ENCODE measurements at places on chromosomes 12 and 14.

GRCh38 chr14:61547186-61548069, 147.9 kb upstream of the HIF1A start:
- H3K36me3 ChIP-seq, result no peaks in the 10 kb centered on the region
- H3K27ac ChIP-seq, result no peak overlapping the region
- no peak for DNase-seq

DNA sequence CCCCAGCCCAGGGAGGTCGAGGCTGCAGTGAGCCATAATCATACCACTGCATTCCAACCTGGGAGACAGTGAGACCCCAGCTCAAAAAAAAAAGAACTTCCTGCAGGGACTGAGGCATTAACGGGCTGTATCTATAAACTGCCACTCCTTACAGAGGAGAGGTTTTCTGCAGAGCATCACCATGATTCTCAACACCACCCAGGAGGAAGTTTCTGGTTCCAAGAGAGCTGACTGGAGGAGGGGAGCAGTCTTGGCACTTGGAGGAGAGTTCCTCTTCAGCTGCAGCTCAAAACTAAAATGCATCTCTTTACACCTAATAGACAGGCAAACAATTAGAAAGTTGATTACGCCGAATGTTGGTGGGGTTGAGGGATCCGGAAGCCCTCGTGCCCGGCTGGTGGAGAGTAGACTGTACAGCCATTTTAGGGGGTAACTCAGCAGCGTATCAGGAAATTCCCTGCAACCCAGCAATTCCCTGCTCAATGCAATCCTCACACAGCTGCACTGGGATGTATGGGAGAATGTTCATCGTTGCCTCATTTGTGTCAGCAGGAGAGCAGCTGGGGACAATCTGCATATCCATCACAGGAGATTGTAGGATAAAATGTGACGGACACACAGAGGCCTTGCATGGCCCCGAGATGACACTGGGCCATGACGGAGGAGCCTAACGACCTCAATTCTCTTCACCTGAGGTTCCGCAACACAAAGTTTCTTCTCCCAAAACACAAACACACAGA, 36.6 kb downstream of the ACTN1 start:
- DNase-seq, result no peak
- H3K4me3 ChIP-seq, result no peak overlapping the region
- H3K27ac ChIP-seq, result no peak overlapping the region

- H3K27me3 ChIP-seq, result peaks cover 1% of the 10 kb centered on the region
- no peak overlapping the region for H3K27ac ChIP-seq
- no peaks in the 10 kb centered on the region for H3K36me3 ChIP-seq
- no peak for DNase-seq
- peaks cover 2% of the 10 kb centered on the region for H3K4me1 ChIP-seq
- H3K4me3 ChIP-seq, result no peak overlapping the region
Measured at GRCh38 chr12:112842441-112842840, 50.9 kb downstream of the RPH3A start.

DNA sequence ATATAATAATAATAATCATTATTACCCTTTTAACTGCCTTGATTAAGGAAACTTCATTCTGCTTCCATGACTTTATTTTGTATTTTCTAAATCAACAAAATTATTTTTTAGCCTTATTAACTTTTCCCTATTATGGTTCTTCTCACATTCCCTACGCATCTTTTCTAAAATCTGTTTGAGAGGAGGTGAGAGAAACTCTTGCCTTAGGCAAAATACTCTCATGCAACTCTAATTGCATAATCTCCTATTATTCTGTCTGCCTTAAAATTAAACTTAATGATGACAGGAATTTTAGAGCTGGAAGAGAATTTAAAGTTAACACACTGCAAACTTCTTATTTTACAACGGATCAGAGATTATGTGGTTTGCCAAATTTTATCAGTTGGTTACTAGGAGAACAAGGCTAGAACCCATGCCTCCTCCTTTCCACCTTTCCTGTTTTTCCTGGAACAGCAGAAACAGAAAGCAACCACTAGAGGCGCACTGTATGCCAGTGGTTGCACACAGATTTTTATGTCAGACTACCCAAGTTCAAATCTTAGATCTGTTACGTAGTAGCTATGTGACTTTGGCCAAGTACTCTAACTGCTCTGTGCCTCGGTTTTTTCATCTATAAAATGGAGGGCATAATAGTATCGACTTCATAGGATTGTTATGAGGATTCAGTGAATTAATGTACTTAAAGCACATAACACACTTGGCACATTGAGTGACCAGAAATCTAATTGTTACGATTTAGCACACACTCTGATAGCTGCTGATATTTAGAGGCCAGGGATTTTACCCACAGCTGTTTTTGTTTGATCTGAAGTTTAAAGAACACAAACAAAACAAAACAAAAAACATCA, 4.3 kb upstream of the BRMS1L start:
- H3K27ac ChIP-seq, result no peak overlapping the region
- H3K36me3 ChIP-seq, result no peaks in the 10 kb centered on the region
- no peaks in the 10 kb centered on the region for H3K27me3 ChIP-seq
- H3K4me1 ChIP-seq, result no peaks in the 10 kb centered on the region

- H3K4me1 ChIP-seq, result peaks cover 32% of the 10 kb centered on the region
- no peaks in the 10 kb centered on the region for H3K27me3 ChIP-seq
- DNase-seq, result peak; percentile 95
- no peak overlapping the region for H3K4me3 ChIP-seq
Measured at GRCh38 chr12:6613776-6614512, 6.8 kb upstream of the CHD4 start.

DNA sequence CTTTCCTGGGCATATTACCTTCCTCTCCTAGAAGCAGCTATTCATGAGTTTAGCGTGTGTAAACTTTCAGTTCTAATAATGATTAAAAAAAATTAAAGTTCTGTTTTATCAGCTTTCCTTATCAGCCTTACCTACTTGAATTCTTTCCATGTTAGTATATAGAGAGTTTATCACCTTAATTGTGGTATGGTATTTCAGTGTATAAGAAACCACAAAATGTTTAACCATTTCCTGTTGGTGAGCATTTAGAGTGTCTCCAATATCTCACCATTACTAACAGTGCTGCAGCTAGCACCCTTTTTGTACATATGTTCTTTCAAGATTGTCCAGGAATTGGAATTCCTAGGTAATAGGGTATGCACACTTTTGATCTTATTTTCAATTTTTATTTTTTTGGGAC, 89.5 kb downstream of the FBXO33 start:
- H3K4me3 ChIP-seq, result no peak overlapping the region
- H3K27me3 ChIP-seq, result no peaks in the 10 kb centered on the region
- no peak overlapping the region for H3K27ac ChIP-seq
- H3K36me3 ChIP-seq, result no peaks in the 10 kb centered on the region
- H3K4me1 ChIP-seq, result peaks cover 4% of the 10 kb centered on the region
- DNase-seq, result no peak

DNA sequence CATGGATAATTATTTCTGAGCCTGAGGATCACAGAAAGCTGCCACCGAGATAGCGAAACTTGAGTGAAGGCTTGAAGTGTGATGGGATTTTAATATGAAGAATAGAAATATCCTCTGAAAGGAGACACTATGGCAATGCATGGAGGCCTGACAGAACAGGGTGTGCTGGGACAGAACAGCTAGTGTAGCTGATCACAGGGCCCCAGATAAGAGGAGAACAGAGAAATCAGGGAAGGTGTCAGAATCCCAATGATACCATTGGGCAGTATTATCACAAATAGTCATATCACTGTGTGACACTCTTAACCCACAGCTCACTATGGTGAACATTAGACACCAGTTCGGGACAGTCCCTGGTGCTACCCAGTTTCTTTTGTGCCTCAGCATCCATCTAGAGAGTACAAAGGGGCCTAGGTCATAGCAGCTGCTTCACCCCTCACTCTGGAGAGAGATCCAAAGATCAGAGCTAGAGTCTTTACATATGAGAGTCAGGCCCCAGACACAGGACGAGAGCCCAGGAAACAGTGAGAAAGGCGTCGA, 506 bp upstream of the OR10P1 start:
- H3K4me1 ChIP-seq, result no peaks in the 10 kb centered on the region
- no peak overlapping the region for H3K27ac ChIP-seq
- no peaks in the 10 kb centered on the region for H3K36me3 ChIP-seq
- no peak for DNase-seq
- no peak overlapping the region for H3K4me3 ChIP-seq

DNA sequence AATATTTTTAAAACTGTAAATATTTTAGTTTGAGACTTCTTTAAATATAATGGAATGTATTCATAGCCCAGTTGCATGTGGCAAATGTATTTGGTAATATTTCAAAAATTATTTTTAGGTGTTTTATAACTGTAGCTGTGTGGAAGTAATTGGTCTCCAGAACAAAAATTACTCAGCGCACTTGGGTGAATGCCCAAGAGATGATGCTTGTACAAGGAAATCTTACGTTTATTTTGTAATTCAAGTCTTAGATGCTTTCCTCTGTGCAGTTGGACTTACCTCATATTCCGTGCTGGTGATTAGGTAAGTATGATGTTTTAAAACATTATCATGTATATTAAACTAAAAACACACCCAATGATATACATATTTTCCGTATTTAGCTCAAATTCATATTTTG, 76.7 kb upstream of the SLCO1B1 start:
- DNase-seq, result no peak
- no peaks in the 10 kb centered on the region for H3K27me3 ChIP-seq
- no peak overlapping the region for H3K4me3 ChIP-seq
- H3K36me3 ChIP-seq, result no peaks in the 10 kb centered on the region

GRCh38 chr12:90854136-90854689, 100.8 kb downstream of the CCER1 start:
- no peak overlapping the region for H3K4me3 ChIP-seq
- no peaks in the 10 kb centered on the region for H3K36me3 ChIP-seq
- no peak overlapping the region for H3K27ac ChIP-seq
- DNase-seq, result peak; percentile 23

- H3K27me3 ChIP-seq, result no peaks in the 10 kb centered on the region
- peaks cover 91% of the 10 kb centered on the region for H3K36me3 ChIP-seq
- H3K4me3 ChIP-seq, result no peak overlapping the region
Measured at GRCh38 chr12:122327494-122328385, 61.4 kb upstream of the VPS33A start.

DNA sequence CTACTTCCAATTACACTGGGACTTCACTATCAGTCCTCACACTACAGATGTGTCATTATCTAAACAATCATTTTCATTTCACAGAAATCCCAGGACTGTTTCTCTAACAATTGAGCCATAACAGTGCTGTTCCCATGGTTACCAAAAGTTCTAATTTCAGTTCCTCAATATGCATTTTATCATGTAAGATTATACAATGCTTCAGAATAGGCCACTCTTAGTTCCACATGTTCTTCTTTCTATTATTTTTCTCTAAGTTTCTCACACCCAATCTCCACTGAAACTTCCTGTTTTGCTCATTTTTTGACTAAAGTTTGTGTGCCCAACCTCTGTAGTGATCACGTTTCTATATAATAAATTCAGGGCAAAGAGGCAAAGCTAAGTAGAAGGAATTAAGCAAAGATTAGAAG, 185.8 kb downstream of the DUSP6 start:
- H3K36me3 ChIP-seq, result no peaks in the 10 kb centered on the region
- H3K4me1 ChIP-seq, result peaks cover 8% of the 10 kb centered on the region
- no peak overlapping the region for H3K27ac ChIP-seq
- no peak overlapping the region for H3K4me3 ChIP-seq

DNA sequence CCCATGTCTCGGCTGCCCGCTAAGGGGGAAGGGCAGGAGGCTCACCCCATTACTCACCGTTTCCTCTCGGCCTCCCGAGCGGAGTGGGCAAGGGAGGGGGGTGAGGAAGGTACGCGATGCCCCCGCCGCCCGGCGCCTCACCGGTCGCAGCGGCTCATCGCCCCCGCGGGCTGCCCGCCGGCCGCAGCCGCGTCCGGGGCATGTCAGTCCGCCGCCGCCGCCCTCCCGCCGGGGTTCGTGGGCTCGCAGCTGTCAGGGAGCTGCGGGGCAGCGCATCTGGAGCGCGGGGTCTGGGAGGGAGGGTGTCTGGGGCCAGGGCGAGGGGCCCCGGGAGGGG, 461 bp downstream of the SLC8A3 start:
- peaks cover 33% of the 10 kb centered on the region for H3K27me3 ChIP-seq
- H3K36me3 ChIP-seq, result no peaks in the 10 kb centered on the region
- no peak for DNase-seq
- H3K4me3 ChIP-seq, result peak overlapping the region; percentile 62

DNA sequence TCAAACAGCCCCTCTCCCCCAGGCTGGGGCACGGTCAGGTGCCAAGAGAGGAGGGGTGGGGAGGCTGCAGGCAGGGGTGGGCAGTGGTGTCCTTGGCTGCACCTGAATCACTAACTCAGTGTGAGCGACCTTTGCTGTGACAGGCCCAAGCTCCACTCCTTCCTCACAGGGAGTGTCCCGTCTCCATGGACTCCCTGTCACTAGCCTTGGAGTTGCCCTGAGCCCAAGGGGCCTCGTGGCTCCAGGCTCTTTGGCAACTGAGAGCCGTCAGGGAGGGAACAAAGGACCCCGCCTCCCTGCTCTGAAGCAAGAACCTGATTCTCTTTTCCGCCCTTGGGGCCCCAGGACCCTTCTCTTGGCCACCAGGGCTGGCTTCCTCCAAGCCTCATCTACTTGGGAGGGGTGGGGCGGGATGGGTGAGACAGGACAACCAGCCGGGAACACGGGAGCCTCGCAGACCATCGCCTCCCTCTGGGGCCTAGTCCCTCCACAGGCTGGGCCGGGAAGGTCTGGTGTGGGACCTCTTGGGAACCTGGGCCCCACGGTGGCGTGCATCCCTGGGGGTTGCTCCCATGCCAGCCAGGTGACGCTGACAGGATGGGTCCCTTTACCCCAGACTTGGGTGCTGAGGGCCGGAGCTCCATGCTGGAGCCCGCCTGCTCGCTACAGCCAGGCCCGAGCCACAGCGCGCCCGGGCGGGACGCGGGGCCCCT, 935 bp upstream of the ADSS1 start:
- H3K4me3 ChIP-seq, result peak overlapping the region; percentile 57
- H3K27me3 ChIP-seq, result no peaks in the 10 kb centered on the region
- H3K4me1 ChIP-seq, result peaks cover 17% of the 10 kb centered on the region

- H3K27ac ChIP-seq, result no peak overlapping the region
- H3K4me3 ChIP-seq, result no peak overlapping the region
- no peak for DNase-seq
Measured at GRCh38 chr12:52382854-52383253, 2.6 kb downstream of the KRT84 start.

DNA sequence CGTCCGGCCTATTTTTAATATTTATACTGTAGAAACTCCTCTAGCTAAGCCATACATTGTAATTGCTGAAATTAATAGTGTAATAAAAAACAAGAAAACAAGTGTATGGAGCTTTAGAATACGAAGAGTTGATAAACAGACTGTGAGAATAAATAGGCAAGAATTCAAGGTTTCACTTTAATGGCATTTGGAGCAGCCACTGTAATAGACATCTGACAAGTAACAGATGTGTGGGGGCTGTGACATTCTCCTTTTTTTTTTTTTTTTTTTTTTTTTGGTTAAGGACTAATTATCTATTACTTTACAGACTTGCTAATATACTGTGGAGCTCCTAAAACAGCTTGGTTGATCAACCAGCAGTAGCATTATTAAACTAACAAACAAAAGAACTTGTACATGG, 42.1 kb upstream of the CFAP54 start:
- no peaks in the 10 kb centered on the region for H3K27me3 ChIP-seq
- H3K4me3 ChIP-seq, result no peak overlapping the region
- no peaks in the 10 kb centered on the region for H3K4me1 ChIP-seq
- no peaks in the 10 kb centered on the region for H3K36me3 ChIP-seq
- no peak for DNase-seq

GRCh38 chr14:65720743-65721142, 308.2 kb downstream of the FUT8 start:
- no peaks in the 10 kb centered on the region for H3K4me1 ChIP-seq
- no peak overlapping the region for H3K4me3 ChIP-seq
- peaks cover 2% of the 10 kb centered on the region for H3K36me3 ChIP-seq
- no peak overlapping the region for H3K27ac ChIP-seq
- DNase-seq, result no peak

GRCh38 chr12:68180792-68181744, 21.5 kb upstream of the IFNG start:
- H3K4me1 ChIP-seq, result peaks cover 3% of the 10 kb centered on the region
- H3K4me3 ChIP-seq, result no peak overlapping the region
- no peaks in the 10 kb centered on the region for H3K27me3 ChIP-seq
- H3K36me3 ChIP-seq, result no peaks in the 10 kb centered on the region
- no peak for DNase-seq
- H3K27ac ChIP-seq, result no peak overlapping the region
